ENCODE measurements at places on chromosomes 2 and 18.

GRCh38 chr2:204108330-204108751 is 171.8 kb downstream of the ICOS start:
- peak; percentile 30 for DNase-seq

DNA sequence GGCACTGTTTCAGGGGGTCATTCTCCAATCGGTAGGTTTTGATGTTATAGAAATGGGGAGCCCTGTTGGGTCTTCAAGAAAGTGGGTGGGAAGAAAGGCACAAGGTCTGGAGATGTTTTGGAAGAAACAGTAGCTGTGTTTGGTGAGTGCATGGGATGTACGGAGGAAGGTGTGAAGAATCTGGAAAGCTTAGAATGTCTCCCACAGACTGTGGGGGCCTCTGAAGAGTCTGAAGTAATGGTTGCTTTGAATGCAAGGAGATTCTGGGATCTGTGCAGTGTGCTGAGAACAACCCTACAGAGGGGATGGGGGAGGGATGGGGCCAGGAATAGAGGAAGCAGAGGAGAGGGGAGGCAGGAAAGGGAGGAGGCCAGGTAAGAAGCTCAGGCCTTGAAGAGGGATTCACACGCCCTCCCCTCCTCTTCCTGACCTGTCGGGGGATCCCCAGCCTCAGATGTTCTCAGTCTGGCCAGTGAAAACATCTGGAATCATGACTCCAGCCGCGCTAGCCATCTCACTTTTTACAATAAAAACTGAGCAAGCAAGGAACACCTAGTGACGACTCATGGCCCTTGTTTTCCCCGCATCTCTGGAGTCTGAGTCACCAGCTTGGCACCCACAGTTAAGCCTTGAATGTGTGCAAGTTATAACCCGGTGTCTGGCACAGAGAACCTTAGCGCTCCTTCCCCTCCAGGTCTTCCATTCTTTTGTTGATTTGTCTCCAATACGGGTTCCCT is 74.2 kb downstream of the SH3BP4 start:
- DNase-seq, result no peak

GRCh38 chr18:24762511-24762910 is 302.1 kb downstream of the HRH4 start:
- no peak for DNase-seq

- no peak for DNase-seq
These were observed 82.5 kb upstream of the STPG4 start for GRCh38 chr2:47237375-47238334.

DNA sequence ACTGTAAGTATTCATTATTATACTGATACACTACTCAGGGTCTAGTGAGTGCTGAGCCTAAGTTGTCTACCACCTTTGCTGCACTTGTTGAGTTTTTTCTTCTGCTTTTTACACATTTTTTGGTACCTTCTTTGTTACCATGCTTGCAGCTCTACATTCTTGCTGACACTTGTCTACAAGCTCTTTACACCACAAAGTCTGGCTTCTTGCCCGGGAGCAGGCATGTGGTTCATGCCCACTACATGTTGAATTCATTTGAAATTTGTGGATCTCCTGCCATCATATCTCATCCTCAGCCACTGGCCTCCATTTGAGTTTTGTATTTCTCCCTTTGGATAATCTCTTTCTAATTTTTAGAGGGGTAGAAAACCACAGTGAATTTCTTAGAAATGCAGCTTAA is 29.9 kb downstream of the IL18R1 start:
- DNase-seq, result no peak

- DNase-seq, result no peak
These were observed 87.1 kb upstream of the PNPT1 start for GRCh38 chr2:55780697-55781096.

DNA sequence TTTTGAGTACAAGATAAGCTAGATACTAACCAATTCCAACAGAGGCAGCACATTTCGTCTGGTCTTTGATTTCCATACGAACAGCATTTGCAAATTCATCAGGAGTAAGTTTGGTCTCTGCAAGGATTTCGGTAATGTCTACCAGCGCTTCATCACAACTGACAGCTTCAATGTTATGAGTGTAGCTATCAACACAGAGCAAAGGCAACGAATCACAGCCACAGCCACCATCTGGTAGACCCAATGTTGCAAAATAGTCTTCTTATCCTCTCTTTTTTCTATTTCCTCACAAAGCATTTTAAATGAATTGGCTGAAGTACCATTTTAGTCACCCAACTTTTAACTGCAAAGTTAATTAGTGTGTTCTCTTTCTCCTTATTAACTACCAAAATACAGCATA is 68.3 kb downstream of the REV1 start:
- no peak for DNase-seq

DNA sequence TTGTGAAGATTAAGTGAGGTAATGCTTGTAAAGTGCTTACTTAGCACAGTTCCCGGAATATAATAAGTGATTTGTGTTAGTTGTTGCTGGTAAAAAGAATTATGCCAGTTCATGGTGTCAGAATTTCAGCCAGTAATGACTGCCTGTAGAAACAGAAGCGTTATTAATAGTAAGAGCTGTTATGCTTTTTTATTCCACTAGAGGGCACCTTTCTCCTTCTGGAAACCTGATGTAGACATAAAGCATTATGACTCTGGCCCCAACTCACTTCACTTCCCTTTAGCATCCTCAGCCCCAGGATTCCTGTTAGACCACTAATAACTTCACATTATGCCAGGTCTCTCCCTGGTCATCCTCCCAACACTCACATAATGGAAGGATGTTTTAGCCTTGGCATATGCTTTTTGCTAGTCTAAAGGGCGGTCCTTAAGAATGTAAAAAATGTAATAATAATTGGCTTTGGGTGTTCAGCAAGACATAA is 34.9 kb downstream of the C18orf54 start:
- DNase-seq, result no peak

- DNase-seq, result no peak
These were observed 37.4 kb downstream of the UBE2F start for GRCh38 chr2:238004077-238004830.

DNA sequence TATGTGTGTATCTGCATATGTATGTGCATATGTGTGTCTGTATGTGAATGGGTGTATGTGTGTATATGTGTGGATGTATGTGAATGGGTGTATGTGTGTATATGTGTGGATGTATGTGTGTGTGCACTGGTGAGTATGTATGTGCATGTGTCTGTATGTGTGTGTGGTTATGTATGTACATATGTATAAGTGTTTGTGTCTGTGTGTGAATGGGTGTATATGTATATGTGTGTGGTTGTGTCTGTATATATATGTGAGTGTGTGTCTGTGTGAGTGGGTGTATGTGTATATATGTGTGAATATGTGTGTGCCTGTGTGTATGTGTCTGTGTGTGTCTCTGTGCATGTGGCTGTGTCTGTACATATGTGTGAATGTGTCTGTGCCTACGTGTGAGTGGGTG is 748.4 kb upstream of the HS6ST1 start:
- DNase-seq, result no peak

DNA sequence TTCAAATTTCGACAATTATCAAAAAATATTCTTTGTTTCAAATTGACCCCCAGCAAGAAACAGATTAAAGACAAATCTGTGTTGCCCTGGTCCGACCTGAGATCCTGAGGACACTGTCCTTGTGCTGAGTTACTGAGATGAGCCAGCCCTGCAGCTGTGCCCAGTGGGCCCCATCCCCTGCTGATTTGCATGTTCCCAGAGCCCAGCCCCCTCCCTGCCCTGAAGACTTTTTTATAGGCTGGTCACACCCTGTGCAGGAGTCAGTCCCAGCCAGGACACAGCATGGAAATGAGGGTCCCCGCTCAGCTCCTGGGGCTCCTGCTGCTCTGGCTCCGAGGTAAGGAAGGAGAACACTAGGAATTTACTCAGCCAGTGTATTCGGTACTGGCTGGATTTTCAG is 31.4 kb upstream of the ZNG1B start:
- DNase-seq, result no peak

DNA sequence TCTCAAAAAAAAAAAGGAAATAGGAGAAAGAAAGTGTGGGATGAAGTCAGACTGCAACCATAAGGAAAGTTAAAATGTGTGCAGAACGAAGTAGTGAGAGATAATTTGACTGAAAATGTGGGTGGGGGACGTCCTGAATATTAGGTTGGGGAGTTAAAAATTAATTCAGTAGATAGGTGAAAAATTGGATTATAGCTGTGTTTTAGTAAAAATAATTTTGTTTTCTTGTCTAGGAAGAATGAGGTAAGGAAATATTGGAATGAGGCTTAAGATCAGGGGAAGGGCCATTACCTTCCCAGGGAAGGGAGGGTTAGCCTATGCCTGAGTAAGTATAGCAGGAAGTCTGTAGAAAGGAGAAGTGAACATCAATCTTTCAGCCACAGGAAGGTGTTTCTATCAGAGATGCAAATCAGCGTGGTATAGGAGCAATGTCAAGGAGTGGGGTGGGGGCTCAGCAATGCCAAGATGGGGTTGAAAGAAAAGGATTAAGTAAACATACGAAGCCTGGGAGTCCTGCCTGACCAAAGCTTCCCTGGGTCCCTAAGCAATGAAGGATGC is 250.9 kb downstream of the PIEZO2 start:
- DNase-seq, result no peak

DNA sequence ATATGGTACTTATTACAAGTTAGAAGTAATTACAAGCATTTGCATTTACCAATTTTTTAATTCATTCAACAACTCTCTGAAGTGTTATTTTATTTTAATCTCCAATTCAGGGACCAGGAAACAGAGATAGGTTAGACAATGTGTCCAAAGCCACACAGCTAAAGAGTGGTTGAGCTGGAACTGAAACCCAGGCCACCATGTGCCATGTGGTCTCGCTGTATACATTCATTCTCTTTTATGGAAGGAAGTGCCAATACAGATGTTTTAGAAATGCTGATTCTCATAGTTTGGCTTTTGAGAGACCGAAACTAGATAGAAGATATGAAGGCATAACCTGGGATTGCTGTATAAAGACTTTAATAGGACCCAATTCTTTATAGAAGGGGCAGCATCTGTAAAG is 684.6 kb upstream of the ID2 start:
- DNase-seq, result no peak

DNA sequence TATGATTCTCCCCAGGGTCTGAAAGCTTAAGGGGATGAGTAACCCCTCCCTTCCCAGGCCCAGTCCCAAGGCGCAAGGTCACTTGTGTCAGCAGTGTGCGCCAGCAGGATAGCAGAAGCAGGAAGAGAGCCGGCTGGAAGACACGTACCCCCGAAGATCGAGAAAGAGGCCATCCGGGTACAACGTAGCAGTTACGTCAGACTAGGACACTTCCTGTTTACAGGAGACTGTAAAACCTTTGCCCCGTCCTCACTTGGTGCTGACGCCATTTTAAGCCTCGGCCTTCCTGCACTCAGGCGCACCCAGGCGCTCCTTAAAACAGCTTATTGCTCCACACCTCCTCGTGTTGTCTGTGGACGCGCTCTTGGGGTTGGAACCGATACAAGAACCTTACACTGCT is 6.5 kb downstream of the CRYGB start:
- DNase-seq, result no peak

GRCh38 chr2:14524041-14524802 is 108.3 kb upstream of the LRATD1 start:
- no peak for DNase-seq

DNA sequence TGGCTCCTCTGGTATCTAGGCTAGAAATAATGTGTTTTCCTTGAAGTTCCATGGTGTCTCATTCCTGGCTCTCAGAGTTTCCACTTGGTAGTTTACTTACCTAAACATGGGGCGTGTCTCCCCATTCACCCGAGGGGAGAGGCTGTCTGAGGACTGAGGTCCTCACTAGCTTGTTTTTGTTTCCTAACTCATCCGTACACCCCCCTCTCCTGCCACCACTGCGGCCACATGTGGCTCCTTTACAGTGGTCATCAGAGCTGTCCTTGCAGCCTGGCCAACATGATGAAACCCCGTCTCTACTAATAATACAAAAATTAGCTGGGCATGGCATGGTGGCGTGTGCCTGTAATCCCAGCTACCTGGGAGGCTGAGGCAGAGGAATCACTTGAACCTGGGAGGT is 106.0 kb downstream of the ASAP2 start:
- DNase-seq, result no peak

GRCh38 chr18:34297287-34297686 is 72.6 kb upstream of the NOL4 start:
- DNase-seq, result no peak

DNA sequence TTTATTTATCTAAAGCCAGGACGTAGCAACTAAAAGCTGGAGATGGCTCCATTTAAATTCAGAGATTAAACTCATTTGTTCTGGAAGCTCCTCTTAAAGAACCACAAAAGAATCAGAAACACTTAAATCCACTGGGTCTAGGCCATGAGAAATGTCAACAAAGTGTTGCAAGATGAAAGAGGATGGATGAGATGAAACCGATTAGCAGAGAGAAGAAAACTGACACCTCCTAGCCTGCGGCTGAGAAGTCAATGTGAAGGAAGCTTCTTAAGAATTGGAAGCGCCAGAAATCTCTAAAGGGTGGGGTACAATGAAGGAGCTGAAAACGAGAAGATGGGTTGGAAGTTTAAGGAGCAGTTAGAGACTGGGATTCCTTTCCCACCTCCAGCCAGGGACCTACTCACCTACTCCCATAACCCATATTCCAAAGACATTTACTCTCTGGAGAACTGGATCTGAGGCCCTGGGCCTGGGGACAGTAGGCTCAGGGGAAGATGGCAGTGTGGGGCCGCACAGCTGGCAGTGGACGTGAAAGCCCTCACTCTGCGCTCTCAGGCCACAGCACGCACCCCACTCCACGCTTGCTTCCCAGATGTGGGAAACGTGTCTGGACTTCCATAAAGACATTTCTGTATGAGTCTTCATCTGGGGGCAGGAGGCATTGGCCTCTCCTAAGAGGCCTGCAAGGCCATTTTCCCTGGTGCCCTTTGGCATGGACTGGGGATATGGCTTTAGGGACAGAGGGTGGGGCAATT is 188.4 kb downstream of the LOXHD1 start:
- DNase-seq, result no peak

- DNase-seq, result no peak
These were observed 151.1 kb downstream of the SH3BP4 start for GRCh38 chr2:235102896-235103295.

DNA sequence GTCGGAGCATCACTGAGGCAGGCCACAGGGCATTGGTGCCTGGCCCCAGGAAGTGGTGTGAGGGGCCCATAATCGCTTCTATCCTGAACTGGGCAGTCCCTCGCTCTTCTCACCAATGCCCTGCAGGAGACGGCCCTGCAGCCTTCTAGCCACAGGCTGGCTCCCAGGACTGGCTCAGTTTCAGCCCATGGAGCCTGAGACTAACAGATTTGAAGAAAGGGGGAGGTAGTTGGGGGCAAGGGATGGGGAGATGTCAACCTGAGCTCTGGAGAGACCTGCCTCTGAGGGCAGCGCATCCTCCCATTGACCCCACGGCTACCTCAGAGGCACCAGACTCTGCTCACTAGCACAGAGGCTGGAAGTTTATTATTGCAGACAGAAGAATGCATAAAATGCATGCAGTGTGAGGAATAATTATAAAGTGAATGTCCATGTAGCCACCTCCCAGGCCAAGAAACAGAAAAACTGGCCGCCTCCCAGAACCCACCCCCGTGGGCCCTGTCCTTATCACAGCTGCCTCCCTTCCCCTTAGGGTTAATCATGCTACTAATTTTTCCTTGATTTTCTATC is 1.4 kb downstream of the TOGARAM2 start:
- DNase-seq, result no peak

GRCh38 chr2:217724471-217724870 is 278.3 kb downstream of the TNS1 start:
- no peak for DNase-seq
